ENCODE measurements at places on chromosomes 3 and 15.

- no peak for DNase-seq
Observed at GRCh38 chr3:32498252-32498651, 4.4 kb downstream of the CMTM6 start.

- DNase-seq = peak; percentile 78
Observed at GRCh38 chr15:40104865-40105516, 3.7 kb downstream of the BMF start.

DNA sequence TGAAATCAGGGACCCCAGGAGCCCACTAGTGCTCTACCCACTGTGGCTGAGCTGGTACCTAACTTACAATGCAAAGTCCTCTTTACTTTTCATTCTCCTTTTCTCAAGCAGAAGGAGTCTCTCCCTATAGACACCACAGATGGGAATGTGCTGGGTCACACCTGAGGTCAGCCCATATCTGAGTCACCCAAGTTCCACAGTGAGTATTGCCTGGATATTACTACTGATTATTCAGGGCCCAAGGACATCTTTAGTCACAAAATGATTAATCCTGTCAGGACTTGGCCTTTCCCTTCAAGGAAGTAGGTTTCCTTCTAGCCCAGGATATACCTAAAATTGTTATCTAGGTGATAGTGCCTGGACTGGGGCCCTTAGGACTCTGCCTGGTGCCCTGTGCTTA, 1305.2 kb downstream of the SI start:
- no peak for DNase-seq

DNA sequence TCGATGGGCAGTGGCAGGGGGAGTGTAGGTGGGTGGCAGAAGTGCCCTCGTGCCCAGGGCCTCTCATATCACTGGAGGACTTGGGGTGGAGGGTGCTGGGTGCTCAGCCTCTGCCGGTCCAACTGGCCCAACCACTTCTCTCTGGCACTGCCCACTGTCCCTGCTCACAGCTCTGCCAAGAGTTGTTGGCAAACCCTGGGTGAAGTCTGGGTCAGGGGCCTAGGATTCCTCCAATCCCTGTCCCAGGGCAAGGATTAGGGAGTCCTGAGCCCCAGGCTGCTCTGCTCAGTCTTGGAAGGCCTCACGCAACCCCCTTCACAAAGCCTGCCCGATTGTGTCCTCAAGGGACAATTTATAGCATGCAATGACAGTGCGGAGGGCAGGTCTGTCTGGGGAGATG, 5.2 kb upstream of the PRKCD start:
- no peak for DNase-seq
